ENCODE measurements at places on chromosomes 1 and 21.

- DNase-seq = no peak
Measured at GRCh38 chr1:35589516-35590427, 16.7 kb downstream of the TFAP2E start.

DNA sequence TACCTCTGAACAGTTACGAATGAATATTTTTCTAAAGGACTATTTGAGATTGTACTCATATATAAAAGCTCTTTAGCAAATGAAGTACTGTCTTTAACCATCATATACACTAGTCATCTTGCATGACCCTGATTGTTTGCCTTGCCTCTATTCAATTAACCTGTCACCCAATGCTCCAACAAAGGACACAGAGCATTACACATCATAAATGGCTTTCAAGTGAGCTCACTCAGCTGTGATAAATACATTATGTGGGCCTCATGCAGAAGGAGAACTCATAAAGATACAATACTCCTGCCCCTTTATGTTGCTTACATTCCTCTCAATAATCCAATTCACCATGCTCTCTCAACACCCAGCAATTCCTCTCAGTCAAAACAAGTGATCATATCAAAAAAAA lies 993.0 kb upstream of the PRMT6 start:
- DNase-seq = no peak

DNA sequence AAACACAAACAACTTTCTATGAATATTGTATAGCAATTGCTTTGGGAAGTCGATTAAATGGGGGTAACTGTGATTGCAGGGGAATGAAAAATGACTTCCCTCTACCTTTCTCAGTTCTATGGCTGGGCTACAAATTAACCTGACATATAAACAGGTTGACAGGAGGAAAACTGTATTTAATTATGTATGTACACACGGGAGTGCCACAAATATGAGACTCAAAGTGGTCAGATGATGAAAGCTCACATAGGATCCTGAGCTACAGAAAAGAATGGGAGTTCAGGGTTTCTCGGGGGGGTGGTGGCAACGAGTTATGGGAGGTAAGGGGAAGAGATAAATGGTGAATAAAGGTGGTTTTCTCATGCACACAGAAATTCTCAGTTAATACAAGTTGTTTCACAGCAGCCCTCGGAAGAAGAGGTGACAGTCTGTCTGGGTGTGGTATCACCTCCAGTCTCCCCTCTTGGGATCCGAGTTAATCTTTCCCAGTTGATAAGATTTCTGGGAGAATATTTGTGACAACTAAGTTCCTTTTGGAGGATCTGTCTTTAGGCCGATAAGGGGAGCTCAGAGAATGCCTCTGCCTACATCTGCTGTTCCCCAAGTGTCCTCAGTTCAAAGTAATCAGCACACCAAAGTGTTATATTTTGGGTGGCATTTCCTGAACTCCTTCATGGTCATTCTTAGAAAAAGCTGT lies 26.3 kb downstream of the GADD45A start:
- no peak for DNase-seq

GRCh38 chr1:171429137-171429536 lies 56.2 kb upstream of the PRRC2C start:
- no peak for DNase-seq

DNA sequence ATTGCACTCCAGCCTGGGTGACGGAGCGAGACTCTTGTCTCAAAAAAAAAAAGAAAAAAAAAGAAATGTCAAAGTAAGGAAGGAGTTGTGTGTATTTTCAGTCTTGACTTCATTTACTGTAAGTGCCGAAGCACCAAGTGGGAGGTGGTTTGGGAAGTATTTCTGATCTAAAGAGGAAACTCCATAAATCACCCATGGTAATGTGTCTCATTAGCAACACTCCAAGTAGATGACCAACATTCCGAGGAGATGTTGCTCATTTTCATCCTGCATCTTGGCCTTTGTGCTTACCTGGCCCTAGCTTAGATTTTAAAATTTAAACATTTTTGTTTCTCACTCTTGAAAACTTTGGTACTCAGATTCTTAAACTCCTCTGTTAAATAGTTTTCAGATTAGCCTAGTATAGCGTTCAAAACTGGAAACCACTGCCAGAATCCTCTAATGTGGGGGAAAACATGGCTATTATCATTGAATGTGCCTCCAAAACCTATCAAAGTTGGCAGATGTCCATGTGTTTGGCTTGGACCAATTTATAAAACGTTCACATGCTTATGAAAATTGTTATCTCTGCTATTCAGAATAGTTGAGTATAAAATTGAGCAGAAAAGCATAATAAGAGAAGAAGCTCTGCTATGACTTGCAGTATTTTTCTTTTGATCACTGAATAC lies 110.4 kb downstream of the NFIA start:
- no peak for DNase-seq

DNA sequence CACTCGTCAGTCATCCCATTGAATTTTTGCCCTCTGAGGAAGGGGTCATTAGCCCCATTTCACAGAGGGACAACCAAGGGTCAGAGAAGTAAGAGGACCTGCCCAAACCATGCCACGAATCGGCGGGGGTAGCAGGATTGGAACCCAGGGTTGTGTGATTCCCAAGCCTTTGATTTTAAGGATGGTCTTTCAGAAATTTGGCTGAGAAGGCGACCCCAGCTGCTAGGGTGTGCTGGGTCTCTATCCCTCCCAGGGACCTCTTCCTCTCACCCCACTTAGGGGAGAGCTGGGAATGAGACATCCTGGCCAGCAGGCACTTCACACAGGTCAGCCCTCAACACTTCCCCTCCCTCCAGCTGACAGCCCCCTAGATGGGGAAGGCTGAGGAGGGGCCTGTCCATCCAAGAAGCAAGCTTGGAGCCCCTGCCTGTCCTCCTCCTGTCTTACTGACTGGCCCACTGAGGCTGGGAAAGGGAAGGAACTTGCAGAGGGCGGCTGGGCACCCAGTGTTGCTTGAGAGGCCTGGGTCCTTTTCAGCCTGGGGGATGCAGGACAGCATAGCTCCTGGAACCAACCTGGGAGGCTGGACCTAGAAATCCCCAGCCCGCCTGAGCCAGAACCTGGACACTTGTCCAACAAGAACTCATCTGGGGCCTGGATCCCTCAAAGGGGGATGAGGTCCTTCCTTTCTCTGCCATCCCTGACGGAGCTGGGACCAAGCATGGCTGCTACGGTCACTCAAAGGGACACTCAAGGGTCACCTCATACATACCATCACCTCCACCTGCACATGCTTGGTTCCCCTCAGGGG lies 1.7 kb downstream of the SDC3 start:
- no peak for DNase-seq

DNA sequence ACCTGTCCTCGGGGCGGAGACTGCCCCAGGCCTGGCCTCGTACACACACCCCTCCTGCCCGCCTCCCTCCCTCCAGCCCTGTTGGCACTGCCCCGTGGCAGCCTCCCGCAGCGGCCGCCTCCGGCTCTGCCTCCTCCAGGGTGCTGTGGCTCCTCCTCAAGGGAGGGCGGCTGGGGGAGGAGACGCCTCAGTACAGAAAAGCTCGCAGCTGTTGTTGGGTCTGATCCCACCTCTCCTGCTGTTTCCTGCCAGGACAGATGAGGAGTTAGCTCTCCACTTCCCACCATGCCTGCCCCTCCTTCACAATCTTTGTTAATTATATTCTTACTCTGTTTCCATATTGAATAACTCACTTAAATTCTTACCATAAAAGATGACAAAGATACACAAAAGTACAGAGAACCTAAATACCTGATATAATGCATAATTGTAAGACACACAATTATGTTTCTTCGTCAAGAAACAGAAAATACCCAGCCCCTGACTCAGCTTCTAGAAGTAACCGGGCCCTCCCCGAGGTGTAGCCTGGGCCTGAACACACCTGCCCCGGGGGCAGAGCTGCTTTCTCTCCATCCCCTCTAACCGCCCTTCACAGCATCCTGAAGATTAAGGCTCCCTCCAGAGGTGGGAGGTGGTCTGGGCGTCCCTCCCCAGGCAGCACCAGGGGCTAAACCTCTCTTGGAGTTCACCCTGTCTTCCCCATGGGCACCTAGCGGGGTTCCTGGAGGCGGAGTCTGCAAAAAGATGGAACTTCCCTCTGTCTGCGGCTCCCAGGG lies 30.6 kb upstream of the COL6A1 start:
- DNase-seq = no peak

GRCh38 chr1:46812065-46812963 lies 13.5 kb downstream of the CYP4B1 start:
- no peak for DNase-seq

DNA sequence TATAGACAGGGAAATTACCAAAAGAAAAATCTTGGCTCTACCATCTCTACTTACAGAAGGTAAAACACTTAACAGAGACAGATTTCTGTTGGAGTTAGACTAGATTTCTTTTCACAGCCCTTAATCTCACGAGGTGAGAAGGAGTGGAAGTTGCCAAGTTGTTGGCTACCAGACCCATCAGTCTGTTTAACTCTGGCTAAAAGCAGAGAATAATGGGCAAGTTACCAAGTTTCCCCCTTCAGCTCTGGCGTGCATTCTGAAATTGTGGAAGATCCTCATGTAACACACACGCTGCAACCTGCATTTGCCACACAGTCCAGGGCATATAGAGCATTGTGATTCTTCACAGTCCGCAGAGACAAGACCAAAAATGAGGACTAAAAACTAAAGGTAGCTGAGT lies 49.3 kb downstream of the STX6 start:
- no peak for DNase-seq

DNA sequence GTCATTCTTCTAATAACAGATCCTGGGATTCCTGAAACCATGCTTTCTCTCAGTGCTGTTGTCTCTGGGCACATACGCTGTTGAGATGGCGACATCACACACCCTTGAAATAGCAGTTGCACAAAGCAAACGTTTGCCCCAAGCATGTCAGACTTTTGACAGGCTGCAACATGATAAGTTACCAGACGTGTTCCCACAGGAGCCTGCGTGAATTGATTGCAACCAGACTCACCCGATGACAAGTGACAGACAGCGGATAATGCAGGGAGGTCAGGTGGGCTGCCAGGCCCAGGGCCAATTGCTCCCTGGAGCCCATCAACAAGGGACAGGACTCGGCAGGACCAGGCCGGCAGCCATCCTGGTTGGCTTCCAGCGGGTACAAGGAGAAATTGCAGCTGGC lies 310.9 kb downstream of the SIPA1L2 start:
- DNase-seq = no peak

GRCh38 chr1:204065174-204065985 lies 7.5 kb upstream of the SOX13 start:
- DNase-seq = peak; percentile 69

DNA sequence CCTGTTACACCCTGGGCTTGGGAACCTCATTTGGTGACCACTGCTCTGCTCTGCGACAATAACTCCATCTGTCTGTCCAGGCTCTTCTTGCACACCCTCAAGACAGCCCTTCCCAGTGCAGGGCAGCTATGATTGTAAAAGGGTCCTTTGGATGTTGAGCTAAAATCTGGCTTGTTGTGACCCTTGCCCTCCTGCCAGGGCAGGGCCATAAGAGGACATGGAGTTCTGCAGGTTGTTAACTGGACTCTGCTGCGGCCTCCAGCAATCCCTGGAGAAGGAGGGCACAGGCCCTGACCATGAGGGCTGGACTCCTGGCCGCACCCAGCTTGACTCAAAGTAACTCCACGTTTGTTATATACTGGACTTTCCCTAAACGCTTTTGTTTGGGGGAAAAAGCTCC lies 41.2 kb downstream of the DHCR24 start:
- DNase-seq = no peak

DNA sequence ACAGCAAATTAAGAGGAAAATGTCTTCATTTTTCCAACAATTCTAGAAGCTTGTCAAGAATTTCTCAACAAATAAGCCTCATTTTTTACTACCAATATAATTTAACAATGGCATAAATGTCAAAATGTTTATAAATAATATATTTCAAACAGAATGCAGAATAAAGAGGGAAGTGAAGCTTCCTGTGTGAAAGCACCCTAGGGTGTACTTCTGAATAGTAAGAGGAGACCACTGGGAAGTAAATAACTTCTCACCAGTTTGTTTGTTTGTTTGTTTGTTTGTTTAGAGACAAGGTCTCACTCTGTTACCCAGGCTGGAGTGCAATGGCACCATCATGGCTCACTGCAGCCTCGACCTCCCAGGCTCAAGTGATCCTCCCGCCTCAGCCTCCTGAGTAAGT lies 244.3 kb downstream of the SLC45A1 start:
- DNase-seq = no peak

DNA sequence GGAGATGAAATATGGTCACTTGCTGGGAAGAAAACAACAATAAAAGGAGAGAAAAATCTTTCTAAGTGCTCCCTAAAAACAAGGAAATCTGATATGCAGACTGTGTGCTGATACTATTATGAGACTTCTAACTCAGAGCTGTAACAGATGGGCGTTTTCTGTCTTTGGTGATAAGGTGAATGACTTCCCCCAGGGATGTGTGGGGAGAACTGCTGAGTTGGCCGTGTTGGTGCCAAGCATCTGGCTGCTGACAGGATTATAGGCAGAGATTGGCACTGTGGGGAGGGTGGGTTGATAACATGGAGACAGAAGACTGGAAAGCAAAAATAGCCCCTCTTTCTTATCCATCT lies 438.5 kb upstream of the PLXNA2 start:
- no peak for DNase-seq

- DNase-seq = no peak
Measured at GRCh38 chr1:98019747-98020146, 98.9 kb upstream of the DPYD start.

DNA sequence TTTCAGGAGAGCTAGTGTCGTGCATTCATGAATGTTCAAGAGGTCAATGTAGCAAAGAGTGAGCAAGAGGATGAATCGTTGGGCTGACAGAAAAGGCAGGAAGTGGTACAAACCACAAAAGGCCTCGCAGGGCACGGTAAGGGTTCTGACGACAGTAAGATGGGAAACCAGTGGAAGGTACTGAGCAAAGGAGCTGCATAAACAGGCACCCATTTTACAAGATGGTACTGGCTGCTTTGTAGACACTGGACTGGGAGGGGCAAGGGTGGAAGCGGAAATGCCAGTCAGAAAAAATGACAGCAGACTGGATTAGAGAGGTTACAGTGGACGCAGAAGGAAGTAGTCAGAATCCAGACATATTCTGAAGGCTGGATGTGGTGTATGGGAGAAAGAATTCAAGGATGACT lies 123.5 kb downstream of the PTPN14 start:
- no peak for DNase-seq

DNA sequence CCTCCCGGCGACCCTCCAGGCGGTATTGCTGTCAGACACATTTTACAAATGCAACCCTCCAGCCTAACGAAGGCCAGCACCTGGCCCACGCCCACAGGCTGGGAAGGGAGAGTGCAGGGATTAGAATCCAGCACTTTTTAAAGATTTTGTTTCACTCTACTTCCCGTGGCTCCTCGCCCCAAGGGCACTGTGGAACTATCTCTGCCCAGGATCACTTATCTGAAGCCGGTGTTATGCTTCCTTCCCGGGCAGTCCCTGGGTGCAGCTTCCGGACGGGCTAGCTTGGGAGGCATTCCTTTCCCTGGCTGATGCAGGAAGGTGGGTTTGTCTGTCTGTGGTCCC lies 35.8 kb downstream of the CCN1 start:
- DNase-seq = no peak

GRCh38 chr21:16084776-16085364 lies 355.1 kb downstream of the USP25 start:
- peak; percentile 38 for DNase-seq
